ENCODE measurements at places on chromosomes 7 and 10. TPM values are rescaled to one million over a fixed set of nuclear protein-coding genes. Genes with fewer than 3 reads are reported as not detected.

Gene OPN1SW
- not detected for total RNA-seq

Gene PBLD
- total RNA-seq, result 2.5 TPM

DNA sequence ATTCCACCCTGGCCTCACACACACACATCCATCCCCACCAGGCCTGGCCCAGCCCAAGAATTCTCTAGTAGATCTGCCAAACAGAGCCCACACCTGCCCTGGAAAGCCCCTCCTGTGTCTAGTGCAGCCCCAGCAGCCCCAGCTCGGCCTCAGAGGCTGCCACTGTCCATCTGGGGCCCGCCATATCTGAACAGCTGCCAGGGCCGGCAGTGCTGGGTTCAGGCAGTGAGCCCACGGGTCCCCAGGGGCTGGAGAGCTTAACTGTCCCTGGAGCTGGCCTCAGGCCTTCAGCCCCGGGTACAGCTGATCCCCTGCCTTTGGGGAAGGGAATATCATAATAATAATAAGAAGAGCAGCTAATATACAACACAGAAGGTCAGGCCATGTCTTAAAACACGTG is 574 bp downstream of the MYL10 start:
- DNase-seq, result no peak

DNA sequence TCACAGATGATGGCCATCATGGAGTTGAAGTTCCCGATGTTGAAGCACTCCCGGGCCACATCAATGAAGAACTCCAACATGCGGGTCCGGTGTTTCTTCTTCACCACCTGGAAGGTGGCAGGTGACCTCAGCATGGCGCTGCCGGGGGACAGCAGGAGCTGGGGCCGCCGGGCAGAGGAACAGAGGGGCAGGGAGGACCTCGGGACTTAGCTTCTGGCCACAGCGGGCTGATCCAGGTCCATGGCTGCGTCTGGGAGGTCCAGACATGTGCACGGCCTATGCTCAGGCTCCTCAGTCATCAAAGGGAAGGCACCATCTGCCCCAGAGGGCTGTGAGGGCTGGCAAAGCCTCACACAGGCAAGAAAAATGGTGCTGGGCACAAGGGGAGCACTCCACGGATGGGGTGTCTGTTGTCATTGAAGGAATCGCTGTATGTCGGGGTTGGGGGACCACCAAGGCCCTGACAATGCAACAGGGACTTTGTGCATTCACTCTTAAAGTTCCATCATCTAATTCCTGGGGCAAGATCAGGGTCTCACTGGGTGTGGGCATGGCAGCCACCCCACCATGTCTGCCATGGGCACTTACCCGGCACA is 60.9 kb downstream of the CSGALNACT2 start:
- no peak for DNase-seq

DNA sequence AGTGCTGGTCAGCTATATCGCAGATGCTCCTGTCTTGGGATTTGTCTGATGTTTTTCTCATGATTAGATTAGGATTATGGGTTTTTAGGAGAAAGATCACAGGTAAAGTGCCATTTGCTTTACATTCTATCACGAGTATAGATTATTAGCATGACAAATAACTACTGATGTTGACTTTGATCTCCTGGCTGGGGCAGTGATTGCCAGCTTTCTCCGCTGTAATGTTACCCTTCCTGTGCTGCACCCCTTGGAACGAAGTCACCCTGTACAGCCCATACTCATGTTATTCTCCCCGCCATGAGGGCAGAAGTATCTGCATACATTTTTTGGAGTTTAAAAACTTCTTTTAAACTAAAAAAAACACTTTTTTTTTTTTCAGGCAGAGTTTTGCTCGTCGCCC is 10.8 kb upstream of the CLDN4 start:
- DNase-seq, result no peak

DNA sequence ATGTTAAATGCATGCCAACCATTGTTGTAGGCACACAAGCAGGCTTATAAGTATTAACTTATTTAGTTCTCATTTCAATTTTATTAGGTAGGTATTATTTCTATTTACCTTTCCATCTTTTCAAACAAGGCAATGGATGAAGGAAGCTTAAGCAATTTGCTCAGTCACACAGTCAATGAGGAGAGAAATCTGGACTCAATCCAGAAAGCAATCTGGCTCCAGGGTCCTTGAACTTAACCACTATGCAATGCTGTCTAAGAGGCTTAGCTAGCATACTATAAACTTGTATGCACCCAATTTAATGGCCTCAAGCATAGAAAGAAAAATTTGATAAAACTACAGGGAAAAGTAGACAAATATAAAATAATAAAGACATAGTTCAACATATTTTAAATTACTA is 88.6 kb downstream of the VWDE start:
- no peak for DNase-seq

Measured in MG63 (cell line).